ENCODE measurements at places on chromosomes 3 and 15. TPM values are rescaled to one million over a fixed set of nuclear protein-coding genes. Genes with fewer than 3 reads are reported as not detected.

DNA sequence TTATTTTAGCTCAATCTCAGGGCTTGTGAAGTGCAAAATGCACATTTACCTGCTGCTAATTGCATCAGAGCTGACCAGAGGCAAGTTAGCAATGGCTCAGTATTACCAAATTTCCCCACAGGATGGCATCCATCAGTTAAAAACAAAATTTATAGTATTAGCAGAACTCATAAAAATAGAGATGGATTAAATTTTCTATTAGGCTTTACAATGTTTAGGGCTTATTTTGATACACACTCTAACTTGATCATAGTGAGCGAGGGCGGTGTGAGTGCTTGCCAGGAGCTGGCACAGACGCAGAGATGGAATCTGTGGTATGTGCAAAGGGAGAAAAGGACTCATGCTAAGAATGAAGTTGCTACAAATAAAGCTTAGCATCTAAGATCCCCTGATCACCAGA is 241.0 kb downstream of the NSUN3 start:
- no peak for DNase-seq
- no peaks in the 10 kb centered on the region for H3K27me3 ChIP-seq
- peaks cover 22% of the 10 kb centered on the region for H3K4me1 ChIP-seq
- no peak overlapping the region for H3K27ac ChIP-seq
- H3K36me3 ChIP-seq: no peaks in the 10 kb centered on the region

- peaks cover 5% of the 10 kb centered on the region for H3K27me3 ChIP-seq
- H3K4me1 ChIP-seq: peaks cover 45% of the 10 kb centered on the region
- H3K36me3 ChIP-seq: no peaks in the 10 kb centered on the region
- no peak for DNase-seq
- peak overlapping the region; percentile 43 for H3K4me3 ChIP-seq
Measured at GRCh38 chr15:63501256-63502089, 2.9 kb upstream of the USP3 start.

- H3K4me1 ChIP-seq: peaks cover 60% of the 10 kb centered on the region
- H3K27me3 ChIP-seq: no peaks in the 10 kb centered on the region
- no peak overlapping the region for H3K4me3 ChIP-seq
- DNase-seq: no peak
- no peaks in the 10 kb centered on the region for H3K36me3 ChIP-seq
- peak overlapping the region; percentile 50 for H3K27ac ChIP-seq
Measured at GRCh38 chr3:107674371-107674770, 151.6 kb downstream of the BBX start.

- no peak overlapping the region for H3K4me3 ChIP-seq
- H3K27ac ChIP-seq: no peak overlapping the region
- no peaks in the 10 kb centered on the region for H3K27me3 ChIP-seq
- no peaks in the 10 kb centered on the region for H3K4me1 ChIP-seq
- no peak for DNase-seq
- no peaks in the 10 kb centered on the region for H3K36me3 ChIP-seq
Measured at GRCh38 chr3:120615847-120616609, 19.9 kb downstream of the NDUFB4 start.

DNA sequence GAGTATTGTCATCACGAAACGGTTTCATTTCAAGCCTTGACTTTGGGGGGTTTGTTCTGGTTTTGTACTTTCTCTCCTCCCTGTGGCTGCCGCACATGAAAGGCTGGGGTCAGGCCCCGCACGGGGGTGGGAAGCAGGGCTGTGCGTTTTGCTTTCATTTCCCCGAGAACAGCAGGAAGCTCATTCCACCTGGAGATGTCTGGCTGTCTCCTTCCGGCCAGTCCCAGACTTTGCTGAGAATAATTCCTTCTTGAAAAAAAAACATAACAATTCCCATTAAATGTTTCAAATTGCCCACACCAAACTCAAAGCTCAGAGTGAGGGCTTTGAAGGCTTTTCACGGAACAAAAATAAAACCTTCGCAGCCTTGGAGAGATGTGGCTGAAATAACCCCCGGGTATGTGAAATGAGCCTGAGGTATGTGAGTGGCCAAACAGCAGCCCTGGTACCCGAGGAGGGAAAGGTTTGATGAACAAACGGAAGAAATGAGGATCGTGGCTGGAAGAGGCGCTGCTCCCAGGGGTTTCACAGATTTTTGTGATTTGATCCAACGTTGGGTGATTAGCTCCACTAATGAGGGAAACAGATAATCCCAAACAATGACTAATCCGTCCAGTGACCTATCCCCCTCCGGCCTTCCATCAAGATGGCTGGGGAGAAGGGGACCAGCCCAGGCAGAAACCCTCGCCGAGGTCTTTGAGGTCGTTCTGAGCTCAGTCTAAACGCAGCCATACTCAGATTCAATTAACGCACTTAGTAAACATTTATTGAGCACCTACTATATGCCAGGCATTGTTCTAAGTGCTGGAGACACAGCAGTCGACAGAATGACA is 126.9 kb upstream of the MEF2A start:
- H3K4me3 ChIP-seq: no peak overlapping the region
- H3K4me1 ChIP-seq: peaks cover 88% of the 10 kb centered on the region
- peak overlapping the region; percentile 55 for H3K27ac ChIP-seq
- no peaks in the 10 kb centered on the region for H3K36me3 ChIP-seq

GRCh38 chr3:10338591-10339353 is 17.9 kb upstream of the SEC13 start:
- H3K27ac ChIP-seq: no peak overlapping the region
- no peaks in the 10 kb centered on the region for H3K36me3 ChIP-seq

Gene MAPK6
- total RNA-seq: 19.4 TPM

DNA sequence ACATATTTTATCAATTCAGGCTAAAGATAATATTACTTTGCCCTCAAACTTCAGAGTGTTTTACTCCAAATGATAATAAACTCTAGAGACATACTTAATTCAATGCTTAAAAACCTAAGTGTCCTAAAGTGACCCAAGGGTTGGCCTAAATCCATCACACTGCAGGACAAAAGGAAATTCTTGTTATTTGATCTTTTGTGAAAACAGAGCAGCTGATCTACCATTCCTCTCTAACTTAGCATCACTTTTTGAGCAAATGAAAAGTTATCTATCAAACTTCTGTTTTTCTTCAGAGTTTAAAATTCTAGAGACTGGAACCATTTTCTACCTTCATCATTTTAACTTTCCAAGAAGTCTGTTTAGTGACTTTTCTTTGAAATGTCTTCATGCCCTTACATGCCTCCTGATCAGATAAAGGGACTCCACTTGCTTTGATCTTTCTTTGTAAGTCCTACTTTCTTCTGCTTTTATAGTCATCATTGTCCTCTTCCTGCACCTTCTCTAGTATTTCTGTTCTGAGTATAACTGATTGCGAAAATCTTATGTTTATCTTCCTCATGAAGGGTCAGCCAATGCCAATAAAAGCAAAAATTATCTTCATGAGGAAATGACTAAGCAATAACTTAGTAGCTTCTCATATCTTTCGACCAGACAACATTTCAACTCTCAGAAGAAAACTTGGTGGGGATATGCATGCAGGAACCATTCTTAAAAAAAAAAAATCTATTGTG is 378.7 kb upstream of the TGFBR2 start:
- DNase-seq: no peak
- peaks cover 21% of the 10 kb centered on the region for H3K4me1 ChIP-seq
- no peak overlapping the region for H3K4me3 ChIP-seq
- no peaks in the 10 kb centered on the region for H3K27me3 ChIP-seq
- H3K36me3 ChIP-seq: no peaks in the 10 kb centered on the region

GRCh38 chr3:120324190-120324589 is 25.0 kb downstream of the LRRC58 start:
- no peaks in the 10 kb centered on the region for H3K27me3 ChIP-seq
- H3K4me1 ChIP-seq: no peaks in the 10 kb centered on the region
- no peak overlapping the region for H3K27ac ChIP-seq
- peaks cover 4% of the 10 kb centered on the region for H3K36me3 ChIP-seq
- H3K4me3 ChIP-seq: no peak overlapping the region
- DNase-seq: no peak

GRCh38 chr3:187085021-187085666 is 54.2 kb downstream of the RPL39L start:
- H3K4me3 ChIP-seq: no peak overlapping the region
- no peaks in the 10 kb centered on the region for H3K27me3 ChIP-seq
- H3K36me3 ChIP-seq: no peaks in the 10 kb centered on the region
- peaks cover 6% of the 10 kb centered on the region for H3K4me1 ChIP-seq
- DNase-seq: no peak

GRCh38 chr3:150079029-150079739 is 108.5 kb upstream of the PFN2 start:
- no peaks in the 10 kb centered on the region for H3K36me3 ChIP-seq
- no peaks in the 10 kb centered on the region for H3K27me3 ChIP-seq

GRCh38 chr3:193556841-193557240 is 2.1 kb upstream of the ATP13A4 start:
- no peaks in the 10 kb centered on the region for H3K36me3 ChIP-seq
- DNase-seq: no peak
- no peaks in the 10 kb centered on the region for H3K27me3 ChIP-seq
- H3K4me3 ChIP-seq: no peak overlapping the region
- no peak overlapping the region for H3K27ac ChIP-seq
- no peaks in the 10 kb centered on the region for H3K4me1 ChIP-seq

All from esophagus muscularis mucosa (tissue), 4 donors.